Aorta (tissue), 5 donors: ENCODE measurements at places on chromosomes 12 and 14. TPM values are rescaled to one million over a fixed set of nuclear protein-coding genes. Genes with fewer than 3 reads are reported as not detected.

- no peak overlapping the region for H3K4me3 ChIP-seq
- H3K36me3 ChIP-seq: no peaks in the 10 kb centered on the region
- no peaks in the 10 kb centered on the region for H3K4me1 ChIP-seq
- no peaks in the 10 kb centered on the region for H3K27me3 ChIP-seq
Observed at GRCh38 chr14:99803803-99804202, 10.6 kb downstream of the EML1 start.

- H3K36me3 ChIP-seq: no peaks in the 10 kb centered on the region
- no peak overlapping the region for H3K4me3 ChIP-seq
Observed at GRCh38 chr14:54169254-54169924, 212.8 kb upstream of the BMP4 start.

DNA sequence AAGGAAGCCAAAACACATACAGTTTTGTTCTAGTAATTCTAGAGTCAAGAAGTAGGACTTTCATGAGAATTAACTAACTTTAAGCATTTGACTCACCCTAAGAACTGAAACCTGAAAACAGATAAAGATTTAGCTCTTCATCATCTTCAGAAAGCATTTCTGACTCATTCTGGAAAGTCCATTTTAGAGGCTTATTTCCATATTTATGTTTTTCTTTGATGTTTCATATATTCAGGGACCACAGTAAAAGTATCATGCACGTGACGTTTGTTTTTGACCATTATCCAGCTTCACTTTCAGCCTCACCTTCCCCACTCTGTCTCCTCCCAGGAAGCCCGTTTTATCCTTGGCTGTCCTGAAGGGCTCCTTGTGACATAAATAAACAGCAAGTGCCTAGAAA lies 79.2 kb downstream of the MDGA2 start:
- no peaks in the 10 kb centered on the region for H3K36me3 ChIP-seq
- H3K27me3 ChIP-seq: no peaks in the 10 kb centered on the region
- no peaks in the 10 kb centered on the region for H3K4me1 ChIP-seq
- H3K27ac ChIP-seq: no peak overlapping the region

The HOXC6 gene
- 14.7 TPM for total RNA-seq

- H3K27ac ChIP-seq: no peak overlapping the region
- no peaks in the 10 kb centered on the region for H3K36me3 ChIP-seq
- no peaks in the 10 kb centered on the region for H3K27me3 ChIP-seq
- H3K4me1 ChIP-seq: no peaks in the 10 kb centered on the region
- DNase-seq: peak; percentile 84
Observed at GRCh38 chr12:100163416-100164152, 20.9 kb upstream of the BLTP3B start.

The BIN2 gene
- total RNA-seq: 9.4 TPM

GRCh38 chr12:27002141-27002540 lies 12.0 kb downstream of the TM7SF3 start:
- no peaks in the 10 kb centered on the region for H3K4me1 ChIP-seq
- H3K27me3 ChIP-seq: no peaks in the 10 kb centered on the region
- no peak overlapping the region for H3K4me3 ChIP-seq
- H3K36me3 ChIP-seq: peaks cover 2% of the 10 kb centered on the region
- H3K27ac ChIP-seq: no peak overlapping the region

- H3K4me1 ChIP-seq: no peaks in the 10 kb centered on the region
- H3K4me3 ChIP-seq: no peak overlapping the region
- H3K27ac ChIP-seq: no peak overlapping the region
- no peaks in the 10 kb centered on the region for H3K27me3 ChIP-seq
- no peaks in the 10 kb centered on the region for H3K36me3 ChIP-seq
- no peak for DNase-seq
Observed at GRCh38 chr12:47236109-47236714, 156.5 kb upstream of the AMIGO2 start.

The GPX2 gene
- total RNA-seq: not detected

GRCh38 chr14:59086241-59086882 lies 102.1 kb upstream of the DAAM1 start:
- no peak overlapping the region for H3K4me3 ChIP-seq
- DNase-seq: no peak
- H3K36me3 ChIP-seq: no peaks in the 10 kb centered on the region
- H3K27me3 ChIP-seq: no peaks in the 10 kb centered on the region

GRCh38 chr14:21088687-21089086 lies 9.8 kb downstream of the ZNF219 start:
- no peaks in the 10 kb centered on the region for H3K27me3 ChIP-seq
- no peak for DNase-seq
- H3K36me3 ChIP-seq: no peaks in the 10 kb centered on the region
- no peak overlapping the region for H3K27ac ChIP-seq

- DNase-seq: peak; percentile 88
- H3K27me3 ChIP-seq: no peaks in the 10 kb centered on the region
- no peak overlapping the region for H3K4me3 ChIP-seq
- H3K36me3 ChIP-seq: no peaks in the 10 kb centered on the region
Observed at GRCh38 chr12:48779869-48780268, 9.0 kb downstream of the ADCY6 start.

GRCh38 chr12:88141425-88141773 lies 489 bp downstream of the CEP290 start:
- no peaks in the 10 kb centered on the region for H3K36me3 ChIP-seq
- H3K27me3 ChIP-seq: no peaks in the 10 kb centered on the region
- peak overlapping the region; percentile 19 for H3K27ac ChIP-seq
- peak overlapping the region; percentile 53 for H3K4me3 ChIP-seq
- H3K4me1 ChIP-seq: no peaks in the 10 kb centered on the region
- peak; percentile 63 for DNase-seq

The HPD gene
- total RNA-seq: 5.2 TPM

DNA sequence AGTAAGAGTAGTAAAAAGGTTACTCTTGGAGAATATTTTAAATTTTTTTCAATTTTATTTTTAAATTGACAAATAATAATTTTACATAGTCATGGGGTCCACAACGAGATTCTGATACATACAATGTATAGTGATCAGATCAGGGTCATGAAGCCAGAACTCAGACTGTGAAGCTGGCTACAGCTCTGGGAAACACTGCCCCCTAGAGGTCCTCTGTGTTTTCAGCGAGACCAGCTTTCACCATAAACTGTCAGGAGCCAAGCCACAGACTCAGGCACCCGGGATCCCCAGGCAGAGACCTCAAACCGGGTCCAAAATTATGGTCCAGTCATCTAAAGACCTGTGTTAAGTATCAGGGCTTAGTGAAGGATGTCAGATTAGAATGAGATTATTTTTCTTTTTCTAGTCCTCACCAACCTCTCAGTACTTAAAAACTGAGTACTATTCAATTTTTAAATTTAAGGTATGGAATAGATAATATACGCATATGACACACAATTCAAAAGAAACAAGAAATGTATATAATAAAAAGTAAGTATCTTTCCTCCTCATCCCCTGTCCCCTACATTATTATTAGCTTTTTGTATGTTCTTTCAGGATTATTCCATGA lies 397.1 kb downstream of the MDGA2 start:
- DNase-seq: peak; percentile 45
- H3K4me3 ChIP-seq: no peak overlapping the region
- no peak overlapping the region for H3K27ac ChIP-seq
- no peaks in the 10 kb centered on the region for H3K4me1 ChIP-seq
- no peaks in the 10 kb centered on the region for H3K27me3 ChIP-seq

The BTBD7 gene
- total RNA-seq: 51.2 TPM

DNA sequence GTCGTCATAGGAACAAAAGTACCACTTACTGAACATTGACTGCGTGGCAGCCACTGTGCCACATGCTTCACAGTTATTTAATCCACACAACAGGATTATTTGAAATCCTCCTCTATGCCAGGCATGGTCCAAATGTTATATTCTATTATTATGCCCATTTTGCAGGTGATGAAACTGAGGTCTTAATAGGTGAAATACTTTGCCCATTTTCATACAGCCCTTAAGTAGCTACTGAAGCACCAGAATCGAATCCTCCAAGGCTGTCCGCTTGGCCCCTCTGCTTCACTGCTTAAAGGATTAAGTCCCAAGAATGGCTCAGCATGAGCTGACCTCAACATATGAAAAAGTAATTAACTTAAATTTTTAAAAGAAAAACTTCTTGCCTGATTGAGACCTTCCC lies 212.8 kb downstream of the EGLN3 start:
- H3K27me3 ChIP-seq: no peaks in the 10 kb centered on the region
- no peak overlapping the region for H3K4me3 ChIP-seq
- H3K36me3 ChIP-seq: no peaks in the 10 kb centered on the region
- peaks cover 2% of the 10 kb centered on the region for H3K4me1 ChIP-seq
- no peak for DNase-seq
- H3K27ac ChIP-seq: no peak overlapping the region

- no peaks in the 10 kb centered on the region for H3K4me1 ChIP-seq
- H3K36me3 ChIP-seq: no peaks in the 10 kb centered on the region
- no peaks in the 10 kb centered on the region for H3K27me3 ChIP-seq
- H3K4me3 ChIP-seq: peak overlapping the region; percentile 58
- no peak overlapping the region for H3K27ac ChIP-seq
Observed at GRCh38 chr14:70822530-70823185, 13.3 kb upstream of the MAP3K9 start.

DNA sequence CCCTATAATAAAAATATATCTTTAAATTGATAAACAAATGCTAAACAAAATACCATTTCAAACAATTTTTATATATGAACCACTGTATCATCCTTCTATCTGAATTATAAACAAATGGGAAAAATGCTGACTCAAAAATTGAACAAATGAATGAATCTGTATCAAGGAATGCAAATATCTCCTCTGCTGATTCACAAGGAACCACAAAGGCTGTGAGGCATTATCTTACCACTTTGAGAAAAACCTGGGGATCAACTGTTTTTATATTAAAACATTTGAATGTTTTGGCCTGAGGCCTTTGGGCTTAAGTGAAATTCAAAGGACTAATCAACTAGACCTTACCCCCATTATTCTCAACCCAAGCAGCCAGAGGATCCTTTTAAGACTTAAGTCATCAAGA lies 86.3 kb downstream of the EML5 start:
- H3K27ac ChIP-seq: no peak overlapping the region
- H3K36me3 ChIP-seq: no peaks in the 10 kb centered on the region
- DNase-seq: no peak

The LBHD2 gene
- total RNA-seq: not detected

The PTPRQ gene
- 10.3 TPM for total RNA-seq

DNA sequence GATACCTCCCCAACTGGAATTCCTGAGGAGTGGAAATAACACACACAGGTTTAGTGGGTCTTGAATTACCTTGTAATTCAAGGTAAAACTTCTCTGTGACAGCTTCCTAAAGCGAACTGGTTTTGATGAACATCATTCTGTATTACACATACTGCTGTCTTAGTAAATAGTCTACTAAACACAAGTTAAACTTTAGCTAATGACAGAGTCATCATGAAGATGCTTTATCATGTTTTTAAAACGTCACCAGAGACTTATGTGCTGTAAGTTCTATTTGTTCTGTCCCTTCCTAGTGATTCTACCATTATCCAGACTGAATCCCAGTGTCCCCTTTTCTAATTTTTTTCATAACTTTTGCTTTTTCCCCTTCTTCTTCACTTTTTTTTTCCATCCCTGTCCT lies 11.6 kb upstream of the GXYLT1 start:
- no peak overlapping the region for H3K27ac ChIP-seq
- DNase-seq: no peak
- H3K27me3 ChIP-seq: no peaks in the 10 kb centered on the region
- H3K4me3 ChIP-seq: no peak overlapping the region
- no peaks in the 10 kb centered on the region for H3K36me3 ChIP-seq

- H3K4me1 ChIP-seq: no peaks in the 10 kb centered on the region
- H3K27ac ChIP-seq: no peak overlapping the region
- H3K27me3 ChIP-seq: no peaks in the 10 kb centered on the region
- H3K36me3 ChIP-seq: no peaks in the 10 kb centered on the region
- no peak overlapping the region for H3K4me3 ChIP-seq
Observed at GRCh38 chr12:30155001-30155730, 371.4 kb upstream of the TMTC1 start.
